ENCODE measurements at places on chromosomes 12 and 14.

GRCh38 chr14:63245893-63246292 is 41.6 kb downstream of the RHOJ start:
- DNase-seq = no peak

- no peak for DNase-seq
Observed at GRCh38 chr12:28776913-28777422, 372.1 kb upstream of the FAR2 start.

GRCh38 chr14:94367347-94368242 is 20.8 kb downstream of the SERPINA1 start:
- DNase-seq = no peak

DNA sequence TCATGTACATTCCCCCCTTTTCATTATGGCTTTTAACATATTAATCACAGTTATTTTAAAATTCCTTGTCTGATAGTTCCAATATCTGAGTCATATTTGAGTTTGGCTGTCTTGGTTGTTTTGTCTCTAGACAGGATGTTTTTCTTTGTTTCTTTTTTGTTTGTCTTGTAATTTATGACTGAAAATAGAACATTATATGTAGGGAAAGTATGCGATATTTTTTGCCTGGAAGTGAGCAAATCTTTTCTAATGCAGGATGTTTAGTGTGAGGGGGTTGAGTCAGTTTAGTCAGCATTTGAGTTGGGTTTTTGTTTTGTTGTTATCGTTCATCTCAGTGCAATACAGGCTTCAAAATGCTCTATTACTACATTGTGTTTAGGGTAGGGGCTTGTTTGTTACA is 239.7 kb downstream of the SNAPC1 start:
- DNase-seq = no peak

DNA sequence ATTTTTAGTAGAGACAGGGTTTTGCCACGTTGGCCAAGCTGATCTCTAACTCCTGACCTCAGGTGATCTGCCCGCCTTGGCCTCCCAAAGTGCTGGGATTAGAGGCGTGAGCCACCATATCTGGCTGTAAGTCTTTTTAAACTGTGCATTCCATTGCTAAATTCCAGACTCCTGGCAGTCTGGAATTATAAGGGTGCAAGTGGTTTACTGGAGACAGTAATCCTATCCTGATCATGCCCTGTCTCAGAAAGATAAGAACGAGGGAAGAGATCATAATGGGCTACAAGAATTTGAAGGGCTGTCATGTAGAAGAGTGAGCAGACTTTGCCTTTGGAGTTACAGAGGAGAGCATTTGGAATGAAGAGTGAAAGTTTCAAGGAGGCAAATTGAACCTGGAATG is 6.8 kb upstream of the SLC4A8 start:
- no peak for DNase-seq

DNA sequence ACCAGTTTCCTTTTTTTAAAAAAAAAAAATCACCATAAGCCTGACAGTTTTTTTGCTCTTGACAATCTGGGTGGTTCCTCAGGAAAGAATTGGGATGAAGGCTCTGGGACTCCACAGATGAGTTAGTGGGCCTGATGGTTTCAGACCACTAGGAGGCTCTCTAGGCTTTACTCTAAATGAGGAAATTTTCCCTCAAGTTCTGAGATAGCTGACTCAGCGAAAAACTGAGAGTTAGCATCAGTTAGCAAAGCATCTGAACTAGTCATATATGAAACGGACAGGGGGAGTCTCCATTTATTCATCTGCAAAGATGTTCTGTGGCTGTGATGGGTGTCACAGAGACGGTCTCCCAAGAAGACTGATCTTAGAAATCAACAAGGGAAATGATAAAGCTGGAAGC is 314.3 kb upstream of the OR4E1 start:
- peak; percentile 42 for DNase-seq

GRCh38 chr12:3189282-3189681 is 112.1 kb downstream of the TSPAN9 start:
- no peak for DNase-seq

GRCh38 chr12:104182621-104183378 is 32.8 kb upstream of the TXNRD1 start:
- peak; percentile 76 for DNase-seq

DNA sequence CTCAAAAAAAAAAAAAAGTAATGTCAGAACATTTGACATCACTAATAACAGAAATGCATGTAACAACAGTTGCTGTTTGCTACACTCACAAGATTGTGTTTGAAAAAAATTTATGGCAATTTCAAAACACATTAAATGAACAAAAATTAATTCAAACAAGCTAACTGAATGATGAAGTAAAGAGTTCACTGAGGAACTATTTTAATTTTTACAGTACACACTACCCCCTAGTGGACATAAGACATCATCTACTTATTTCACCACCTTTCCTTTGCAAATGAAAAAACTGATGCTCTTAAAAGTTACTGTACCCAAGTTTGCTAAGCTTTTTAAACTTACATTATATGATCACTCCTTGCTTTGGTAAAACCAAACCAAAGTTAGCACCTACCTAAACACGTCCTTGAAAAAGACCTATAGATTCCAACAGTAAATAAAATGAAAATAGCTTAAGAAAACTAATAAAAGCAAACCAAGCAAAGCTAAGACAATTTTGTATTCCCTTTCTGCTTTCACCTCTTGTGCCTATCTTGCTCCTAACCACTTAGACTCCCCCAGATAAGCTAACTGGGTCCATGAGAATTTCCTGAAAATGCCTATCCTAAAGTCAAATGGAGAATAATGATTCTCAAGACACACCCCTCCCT is 22.2 kb downstream of the UBE2N start:
- DNase-seq = peak; percentile 64

- DNase-seq = peak; percentile 63
Observed at GRCh38 chr12:8914716-8915526, 612 bp downstream of the PHC1 start.

GRCh38 chr12:57454566-57455373 is at the start of gene INHBE:
TSS of gene INHBE (plus strand) at chr12:57455307. CDS start at chr12:57455537, 230 bp downstream.
- peak; percentile 85 for DNase-seq

GRCh38 chr12:122978507-122978955 is 1.9 kb upstream of the ARL6IP4 start:
- DNase-seq = no peak

GRCh38 chr12:13211859-13212664 is 15.5 kb downstream of the EMP1 start:
- peak; percentile 70 for DNase-seq

GRCh38 chr12:54419088-54419887 is at the start of gene ITGA5:
TSS of gene ITGA5 (minus strand) at chr12:54419266. CDS start at chr12:54419198, 68 bp downstream.
- DNase-seq = peak; percentile 71

DNA sequence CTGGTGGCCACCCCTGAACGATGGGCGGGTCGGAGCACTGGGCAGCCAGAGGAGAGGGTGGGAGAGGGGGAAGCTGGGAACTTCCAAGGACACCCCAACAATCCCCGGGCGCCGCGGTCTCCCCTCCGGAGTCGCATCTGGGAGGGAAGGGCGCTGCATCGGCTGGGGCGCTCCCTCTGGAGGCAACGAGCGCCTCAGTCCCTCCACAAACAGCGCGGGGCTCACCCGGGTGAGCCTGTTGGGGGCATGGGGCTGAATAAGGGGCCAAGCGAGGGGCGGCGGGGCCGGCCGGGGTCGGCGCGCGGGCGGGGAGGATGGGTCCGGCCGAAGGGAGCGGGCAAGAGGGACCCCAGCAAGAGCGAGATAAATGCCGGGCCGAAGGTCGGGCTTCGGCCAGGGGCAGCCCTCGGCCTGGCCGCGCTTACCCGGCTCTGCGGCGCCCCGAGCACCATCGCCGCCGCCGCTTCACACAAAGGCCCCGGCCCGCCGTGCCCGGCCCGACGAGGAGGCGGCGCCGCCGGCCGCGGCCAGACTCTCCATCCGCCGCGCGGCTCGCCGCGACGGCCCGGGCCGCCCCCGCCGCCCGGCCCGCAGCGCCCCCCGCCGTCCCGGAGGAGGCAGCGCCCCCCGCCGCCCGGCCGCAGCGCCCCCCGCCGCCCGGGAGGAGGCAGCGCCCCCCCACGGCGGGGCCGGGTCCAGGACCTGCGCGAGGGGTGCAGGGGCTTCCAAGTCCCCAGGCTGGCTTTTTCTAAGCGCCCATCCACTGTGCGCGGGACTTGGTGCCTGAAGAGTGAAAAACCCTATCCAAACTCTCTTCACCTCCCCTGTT is at the start of gene ZBTB39:
TSS of gene ZBTB39 (minus strand) at position 567 of the 829 bp plus-strand sequence. CDS start 1,629 bp downstream, outside the sequence.
- DNase-seq = peak; percentile 54

DNA sequence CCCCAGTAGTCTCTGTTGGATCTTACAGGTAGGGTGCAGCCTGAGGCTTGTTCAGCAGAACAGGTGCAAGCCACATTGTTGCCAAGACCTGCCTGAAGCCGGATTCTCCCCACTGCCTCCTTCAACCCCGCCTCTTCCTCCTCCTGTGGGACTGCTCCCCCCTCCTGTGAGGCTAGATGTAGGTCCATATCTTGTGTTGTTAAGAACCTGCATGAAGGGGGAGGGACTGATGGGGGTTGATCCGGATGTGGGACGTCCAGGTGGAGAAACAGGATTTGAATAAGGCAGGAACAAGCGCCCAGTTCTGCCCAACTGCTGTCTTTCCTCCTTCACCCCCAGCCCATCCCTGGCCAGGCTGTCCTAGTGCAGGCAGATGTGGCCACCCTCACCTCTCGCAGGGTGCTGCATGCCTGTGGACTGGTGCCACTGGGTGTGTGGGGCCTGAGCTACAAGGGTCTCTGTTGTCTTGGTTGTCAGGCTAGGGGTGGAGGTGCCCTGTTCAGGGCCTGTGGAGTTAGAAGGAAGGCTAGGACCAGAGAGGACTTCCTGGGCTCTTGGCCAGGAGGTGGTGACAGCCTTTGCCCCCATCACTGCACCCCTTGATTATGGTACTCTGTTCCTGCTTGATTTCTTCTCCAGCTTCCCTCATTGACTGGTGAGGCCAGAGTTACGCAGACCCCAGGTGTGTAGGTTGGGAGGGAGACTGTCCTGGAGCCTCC is 1.4 kb downstream of the NR4A1 start:
- DNase-seq = no peak

DNA sequence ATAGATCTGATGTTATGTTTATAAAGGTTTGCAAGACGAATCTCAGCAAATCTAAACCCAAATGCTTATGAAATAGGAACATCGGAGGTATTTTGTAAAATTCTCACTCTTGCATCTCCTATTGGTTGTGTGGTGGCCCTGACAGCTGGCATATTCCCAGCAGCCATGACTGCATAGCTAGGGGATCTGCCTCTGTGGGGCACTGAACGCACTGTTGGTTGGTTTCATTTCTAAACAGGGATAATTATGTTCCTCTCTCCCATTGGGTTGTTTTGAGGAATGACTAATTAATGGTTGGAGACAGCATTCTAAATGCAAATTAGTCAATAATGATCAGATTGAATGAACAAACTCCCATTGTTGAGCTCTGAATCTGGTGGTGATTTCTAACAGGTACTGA is 2.7 kb upstream of the BEST3 start:
- DNase-seq = no peak

- DNase-seq = no peak
Observed at GRCh38 chr12:54019924-54020590, 8.2 kb upstream of the HOXC6 start.

- DNase-seq = no peak
Observed at GRCh38 chr12:47987411-47988072, 16.7 kb downstream of the COL2A1 start.
